ENCODE measurements at places on chromosomes 11 and 22.

DNA sequence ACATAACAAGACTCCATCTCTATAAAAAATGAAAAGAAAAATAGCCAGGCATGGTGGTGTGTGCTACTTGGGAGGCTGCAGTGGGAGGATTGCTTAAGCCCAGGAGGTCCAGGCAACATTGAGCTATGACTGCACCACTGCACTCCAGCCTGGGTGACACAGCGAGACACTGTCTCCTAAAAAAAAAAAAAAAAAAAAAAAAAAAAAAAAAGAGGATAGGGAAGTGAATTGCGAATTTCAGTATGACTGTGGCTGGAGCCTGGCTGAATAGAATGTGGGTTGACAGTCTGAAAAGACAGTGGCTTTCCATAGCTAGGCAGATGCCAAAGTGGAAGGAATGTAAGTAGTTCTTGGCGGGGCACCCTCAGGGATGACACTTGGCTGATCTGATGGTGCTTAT is 6.4 kb upstream of the LDHAL6A start:
- DNase-seq, result no peak

DNA sequence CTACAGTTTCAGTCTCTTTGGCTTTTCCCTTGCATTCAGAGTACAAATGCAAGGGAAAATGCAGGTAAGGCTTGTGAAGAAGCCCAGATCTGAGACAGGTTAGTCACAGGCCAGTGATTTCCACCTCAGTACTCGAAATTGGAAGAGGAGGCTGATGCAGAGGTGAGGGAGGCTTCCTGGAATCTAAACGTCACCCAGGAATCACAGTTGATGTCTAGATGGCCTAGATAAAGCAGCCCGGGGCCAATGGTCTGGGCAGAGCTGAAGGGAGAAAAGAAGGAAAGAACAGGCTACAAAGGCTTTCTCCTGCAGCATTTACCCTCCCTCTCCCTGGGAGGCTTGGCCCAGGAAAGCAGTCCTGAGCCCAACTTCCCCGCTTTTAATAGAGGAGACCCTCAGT is 8.5 kb downstream of the TRIM6 start:
- no peak for DNase-seq

- DNase-seq, result no peak
Measured at GRCh38 chr11:45872651-45873356, 12.6 kb upstream of the MAPK8IP1 start.

GRCh38 chr11:16859651-16860050 is 121.2 kb downstream of the C11orf58 start:
- DNase-seq, result no peak

DNA sequence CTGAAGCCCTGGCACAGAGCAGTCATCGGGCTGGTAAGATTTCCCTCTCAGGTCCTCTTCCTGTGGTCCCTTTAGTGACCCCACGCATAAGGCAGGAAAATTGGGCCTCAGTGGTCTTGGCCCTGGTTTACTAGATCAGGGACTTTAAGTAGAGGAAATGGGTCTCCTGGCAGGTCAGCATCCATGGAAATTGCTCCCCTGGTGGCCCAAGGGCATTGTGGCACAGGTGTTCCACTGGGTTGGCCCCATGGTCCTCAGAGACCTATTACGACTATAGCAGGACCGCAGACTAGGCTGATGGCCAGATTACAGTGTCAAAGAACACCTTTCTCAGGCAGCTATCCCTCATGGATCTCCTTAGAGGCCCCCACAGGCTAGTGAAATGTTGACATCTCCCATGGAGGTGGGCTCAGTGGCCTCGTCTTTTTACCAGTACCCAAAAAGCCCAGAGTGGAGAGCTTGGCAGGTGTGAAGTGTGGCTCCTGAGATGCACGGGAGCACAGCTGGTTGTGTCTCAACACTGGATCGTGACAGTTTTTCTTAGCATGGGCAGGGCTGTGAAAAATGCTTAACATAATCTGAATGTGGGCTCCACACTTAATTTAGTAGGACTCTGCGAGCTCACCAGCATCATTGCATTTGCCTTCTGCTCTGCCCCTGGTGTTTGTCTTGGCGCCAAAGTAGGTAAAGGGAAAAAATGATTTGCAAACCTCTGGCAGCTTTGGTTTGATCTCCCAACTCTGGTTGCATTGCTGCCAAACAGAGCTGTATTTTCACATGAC is 74.2 kb downstream of the ZBTB16 start:
- no peak for DNase-seq

DNA sequence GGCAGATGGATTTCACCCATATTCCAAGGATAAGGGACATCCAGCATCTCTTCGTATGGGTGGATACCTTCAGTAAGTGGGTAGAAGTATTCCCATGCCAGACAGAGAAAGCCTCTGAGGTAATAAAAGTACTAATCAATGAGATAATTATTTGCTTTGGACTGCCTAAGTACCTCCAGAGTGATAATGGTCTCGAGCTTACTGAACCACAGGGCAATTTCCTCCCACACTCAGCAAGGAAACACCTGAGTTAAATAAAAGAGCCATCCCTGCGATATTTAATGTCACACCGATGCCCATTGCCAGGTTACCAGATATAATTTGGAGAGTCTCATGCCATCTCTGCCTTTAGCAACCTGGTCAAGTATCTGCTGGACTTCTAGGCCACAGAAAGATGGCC is 70.6 kb upstream of the MPEG1 start:
- DNase-seq, result no peak

- DNase-seq, result no peak
Measured at GRCh38 chr11:68948496-68948895, 32.3 kb downstream of the MRGPRD start.

DNA sequence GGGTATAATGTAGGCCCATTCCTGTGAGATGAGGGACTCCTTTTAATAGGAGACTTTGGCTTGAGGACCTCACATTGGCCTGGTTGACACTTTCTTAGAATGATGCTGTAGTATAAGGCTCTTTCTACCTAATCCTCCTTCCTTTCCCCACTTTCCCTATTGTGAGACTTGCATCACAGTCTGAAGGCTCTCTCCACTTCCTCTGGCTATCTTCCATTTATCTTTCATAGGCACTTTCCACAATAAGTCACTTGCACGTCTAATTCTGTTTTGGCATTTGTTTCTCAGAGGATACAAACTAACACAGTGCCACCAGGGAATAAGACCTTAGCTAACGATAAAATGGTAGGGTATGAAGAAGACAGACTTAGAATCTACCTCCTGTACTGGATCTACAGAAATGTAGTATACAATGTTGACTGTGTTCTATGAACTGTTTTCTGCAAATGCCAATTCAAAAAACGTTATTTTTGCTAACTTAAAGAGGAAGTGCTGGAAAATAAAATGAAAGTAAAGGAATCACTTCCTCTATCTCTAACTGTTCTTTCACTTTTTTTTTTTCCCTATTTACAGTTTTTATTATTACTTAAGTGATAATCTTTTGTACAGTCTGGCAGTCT is 17.9 kb upstream of the PDE3B start:
- DNase-seq, result no peak

GRCh38 chr22:50083462-50084079 is 1.7 kb downstream of the MLC1 start:
- no peak for DNase-seq

- DNase-seq, result no peak
Measured at GRCh38 chr11:95918056-95918455, 5.9 kb downstream of the MTMR2 start.

DNA sequence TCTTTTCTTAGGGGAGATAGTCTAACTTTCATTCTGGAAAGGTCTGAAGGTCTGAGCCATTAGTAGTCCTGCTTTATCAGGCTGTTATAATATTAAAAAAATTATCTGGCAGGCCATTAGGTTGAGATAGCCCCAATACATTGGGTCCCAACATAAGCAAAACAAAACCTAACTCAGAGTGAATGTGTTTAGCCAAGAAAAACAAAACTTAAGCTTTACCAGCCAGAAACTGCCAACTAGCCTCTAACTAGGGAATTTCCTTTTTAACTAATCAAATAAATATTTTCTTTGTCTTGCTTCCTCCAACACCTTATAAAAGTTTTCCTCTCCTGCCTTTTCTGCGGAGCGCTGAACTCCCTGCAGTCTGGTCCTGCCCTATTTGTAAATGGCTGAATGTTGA is 1137.7 kb upstream of the CNTN5 start:
- no peak for DNase-seq

DNA sequence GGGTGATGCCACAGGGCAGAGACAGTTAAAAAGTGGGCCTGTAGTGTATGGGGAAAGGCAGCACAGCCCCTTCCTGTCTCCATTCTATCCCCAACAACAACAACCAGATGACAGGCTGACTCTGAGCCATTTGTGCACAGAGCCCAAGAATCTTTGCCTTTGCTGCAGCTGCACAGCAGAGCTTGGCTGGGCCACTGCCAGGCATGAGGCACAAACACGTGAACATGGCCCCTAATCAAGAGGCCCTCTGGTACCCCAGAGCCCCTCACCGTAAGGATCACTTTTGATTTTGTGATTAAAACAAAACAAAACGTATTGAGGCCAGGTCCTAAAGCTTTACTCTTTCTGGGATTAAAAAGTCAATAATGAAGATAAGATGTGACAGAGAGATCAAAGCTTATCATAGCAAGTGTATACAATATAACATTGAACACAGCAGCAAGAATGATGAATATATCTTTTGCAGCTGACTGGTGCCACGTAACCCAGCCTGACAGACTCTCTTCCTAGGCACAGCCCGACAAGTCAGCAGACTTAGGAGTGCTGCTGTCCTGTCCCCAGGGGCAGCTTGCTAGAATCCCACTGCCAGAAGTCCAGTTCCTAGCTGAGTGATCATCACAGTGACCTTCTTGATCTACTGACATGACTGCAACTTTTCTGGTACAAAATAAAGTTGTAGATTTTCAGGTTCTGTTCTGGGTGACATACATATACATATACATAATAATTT is 117.8 kb downstream of the SERGEF start:
- no peak for DNase-seq

DNA sequence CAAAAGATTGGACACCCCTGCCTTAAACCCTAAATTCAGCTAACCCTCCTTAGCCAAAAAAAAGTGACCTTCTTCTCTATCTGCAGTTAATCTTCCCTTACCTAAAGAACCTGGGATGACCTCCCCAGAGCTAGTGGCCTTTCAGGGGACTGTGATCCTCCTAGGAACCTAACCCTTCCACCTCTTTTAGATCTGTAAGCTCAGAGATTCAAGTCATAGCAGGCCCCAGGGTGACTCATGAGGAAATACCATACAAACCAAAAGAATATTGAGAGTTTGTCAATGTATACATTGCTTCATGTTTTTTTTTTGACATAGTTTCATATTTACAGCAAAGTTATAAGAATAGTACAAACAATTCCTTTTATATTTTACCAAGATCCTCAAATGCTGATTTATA is 38.3 kb upstream of the CXCR5 start:
- DNase-seq, result no peak

- no peak for DNase-seq
Measured at GRCh38 chr22:25420925-25421904, 143.3 kb upstream of the GRK3 start.

GRCh38 chr11:121374286-121374985 is 77.7 kb upstream of the SORL1 start:
- DNase-seq, result no peak

- DNase-seq, result peak; percentile 42
Measured at GRCh38 chr11:62142921-62143320, 19.1 kb downstream of the INCENP start.

GRCh38 chr11:66287889-66288670 is 863 bp downstream of the YIF1A start:
- no peak for DNase-seq

Data from ureter (tissue), 1 donor.